Activated naive CD8-positive, alpha-beta T cell treated with anti-CD3 and anti-CD28 coated beads, Interleukin-2, amount 10 ng/mL, durations not matched to agents 7 days and 5 days (primary cell): ENCODE measurements at places on chromosomes 5 and 9. TPM values are rescaled to one million over a fixed set of nuclear protein-coding genes. Genes with fewer than 3 reads are reported as not detected.

DNAH5 gene
- total RNA-seq = not detected

RAD50 gene
- 30.7 TPM for total RNA-seq

- no peaks in the 10 kb centered on the region for H3K27me3 ChIP-seq
- no peaks in the 10 kb centered on the region for H3K36me3 ChIP-seq
- H3K27ac ChIP-seq = no peak overlapping the region
- no peak for DNase-seq
- H3K4me1 ChIP-seq = no peaks in the 10 kb centered on the region
- no peak overlapping the region for H3K4me3 ChIP-seq
Measured at GRCh38 chr9:116238225-116238624, 84.6 kb downstream of the PAPPA start.

GRCh38 chr9:32589083-32589723, 16.2 kb upstream of the NDUFB6 start:
- no peaks in the 10 kb centered on the region for H3K4me1 ChIP-seq
- H3K36me3 ChIP-seq = no peaks in the 10 kb centered on the region
- no peak overlapping the region for H3K4me3 ChIP-seq
- no peak overlapping the region for H3K27ac ChIP-seq

DNAJC18 gene
- 5.7 TPM for total RNA-seq

DNA sequence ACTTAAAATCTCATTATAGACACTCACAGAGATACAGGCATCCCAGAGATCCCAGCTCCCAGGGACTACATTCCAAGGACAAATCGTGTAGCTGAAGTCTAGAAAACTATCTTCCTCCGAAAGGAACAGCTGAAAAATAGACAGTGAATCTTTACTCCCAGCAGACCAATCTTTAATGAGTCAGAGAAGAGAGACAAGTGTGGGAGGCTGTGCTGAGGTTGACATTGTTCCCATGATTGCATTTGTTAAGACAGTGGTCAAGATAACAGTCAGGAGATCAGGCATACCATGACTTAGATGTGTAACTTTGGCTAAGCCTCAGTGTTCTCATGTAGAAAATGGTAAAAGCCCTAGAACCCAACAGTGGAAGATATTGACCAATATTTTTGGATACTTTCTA, 120.7 kb downstream of the PAPPA start:
- no peaks in the 10 kb centered on the region for H3K27me3 ChIP-seq
- no peaks in the 10 kb centered on the region for H3K4me1 ChIP-seq
- H3K27ac ChIP-seq = no peak overlapping the region
- no peaks in the 10 kb centered on the region for H3K36me3 ChIP-seq

GRCh38 chr5:66538531-66538930, 57.7 kb upstream of the MAST4 start:
- H3K27ac ChIP-seq = no peak overlapping the region
- H3K27me3 ChIP-seq = peaks cover 26% of the 10 kb centered on the region
- DNase-seq = no peak
- H3K36me3 ChIP-seq = no peaks in the 10 kb centered on the region
- H3K4me3 ChIP-seq = no peak overlapping the region

DNA sequence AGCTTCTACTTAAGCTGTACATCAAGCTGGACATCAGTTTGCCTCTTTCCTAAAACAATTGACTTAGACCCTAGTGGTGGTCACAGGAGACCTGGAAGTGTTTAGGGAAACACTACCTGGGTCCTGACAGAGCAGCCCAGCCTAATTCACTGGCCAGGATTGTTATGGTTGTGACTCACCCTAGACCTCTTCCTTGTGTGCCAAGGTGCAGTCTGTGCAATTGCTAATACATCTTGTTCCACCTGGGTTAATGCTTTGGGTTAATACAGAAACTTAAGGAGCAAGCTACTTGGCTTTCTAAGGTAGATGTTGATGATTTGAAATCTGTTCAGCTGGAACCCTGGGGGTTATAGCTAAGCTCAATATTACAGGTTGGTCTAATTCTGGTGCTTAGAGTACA, 48.7 kb upstream of the SLC46A2 start:
- H3K27ac ChIP-seq = no peak overlapping the region
- no peak for DNase-seq
- peaks cover 6% of the 10 kb centered on the region for H3K27me3 ChIP-seq
- H3K36me3 ChIP-seq = no peaks in the 10 kb centered on the region
- H3K4me3 ChIP-seq = no peak overlapping the region

GRCh38 chr9:4164356-4164755, 135.5 kb downstream of the GLIS3 start:
- no peaks in the 10 kb centered on the region for H3K4me1 ChIP-seq
- H3K36me3 ChIP-seq = no peaks in the 10 kb centered on the region
- H3K27ac ChIP-seq = no peak overlapping the region
- H3K27me3 ChIP-seq = no peaks in the 10 kb centered on the region
